Daoy (cell line): ENCODE measurements at places on chromosomes 1 and 21. TPM values are rescaled to one million over a fixed set of nuclear protein-coding genes. Genes with fewer than 3 reads are reported as not detected.

DNA sequence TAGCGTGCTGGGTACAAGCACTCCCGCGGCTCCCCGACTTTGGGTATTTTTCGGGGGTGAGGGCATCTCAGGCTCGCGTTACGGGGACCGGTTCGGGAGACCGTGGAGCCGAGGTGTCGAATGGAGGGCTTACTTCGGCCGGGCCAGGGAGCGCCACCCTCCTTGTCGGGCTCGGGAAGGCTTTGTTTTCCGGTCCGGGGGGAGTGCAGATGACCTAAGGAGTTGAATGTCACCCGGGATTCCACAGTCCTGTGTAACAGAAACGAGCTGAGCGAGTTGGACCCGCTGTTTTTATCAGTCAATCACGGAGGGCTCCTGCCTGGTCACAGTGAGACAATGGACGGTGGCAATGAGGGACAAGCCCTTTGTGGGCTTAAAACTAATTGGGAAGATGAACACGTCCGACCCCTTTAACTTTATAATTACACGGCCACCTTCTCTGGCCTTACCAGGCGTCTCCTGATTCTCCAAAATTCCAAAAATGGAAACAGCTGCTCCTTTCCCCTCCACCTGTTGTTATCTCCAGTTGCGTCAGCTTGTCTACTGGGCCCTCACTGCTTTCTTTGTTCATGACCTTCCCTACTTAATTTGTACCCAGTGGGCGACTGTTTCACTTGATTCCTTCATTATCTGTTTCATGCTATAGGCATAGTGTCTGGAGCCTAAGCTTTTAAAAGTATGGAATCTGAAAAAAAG lies 929 bp upstream of the TRIM45 start:
- DNase-seq = no peak

Gene CCDC181
- total RNA-seq = 8.5 and 10.1 TPM in 2 replicates

Gene HPDL
- not detected in 2 replicates for total RNA-seq

- DNase-seq = peak; percentile 38
Measured at GRCh38 chr21:45405819-45406762, 1.1 kb downstream of the COL18A1 start.

GRCh38 chr1:9413877-9414213 lies 121.2 kb downstream of the SPSB1 start:
- no peak for DNase-seq

Gene TMIGD3
- not detected in 2 replicates for total RNA-seq

- no peak for DNase-seq
Measured at GRCh38 chr1:188769936-188770335, 1707.7 kb downstream of the BRINP3 start.

Gene CNTN2
- total RNA-seq = not detected in 2 replicates

Gene SLC9C2
- not detected in 2 replicates for total RNA-seq

GRCh38 chr21:19853709-19854575 lies 1144.3 kb upstream of the NCAM2 start:
- DNase-seq = peak; percentile 54

- DNase-seq = no peak
Measured at GRCh38 chr1:118008011-118008410, 78.5 kb downstream of the WDR3 start.

- DNase-seq = no peak
Measured at GRCh38 chr1:152143150-152143887, 15.7 kb downstream of the RPTN start.

- DNase-seq = no peak
Measured at GRCh38 chr1:185495007-185495406, 178.0 kb upstream of the IVNS1ABP start.

GRCh38 chr1:46043458-46044017 lies 88.9 kb downstream of the PIK3R3 start:
- DNase-seq = no peak

DNA sequence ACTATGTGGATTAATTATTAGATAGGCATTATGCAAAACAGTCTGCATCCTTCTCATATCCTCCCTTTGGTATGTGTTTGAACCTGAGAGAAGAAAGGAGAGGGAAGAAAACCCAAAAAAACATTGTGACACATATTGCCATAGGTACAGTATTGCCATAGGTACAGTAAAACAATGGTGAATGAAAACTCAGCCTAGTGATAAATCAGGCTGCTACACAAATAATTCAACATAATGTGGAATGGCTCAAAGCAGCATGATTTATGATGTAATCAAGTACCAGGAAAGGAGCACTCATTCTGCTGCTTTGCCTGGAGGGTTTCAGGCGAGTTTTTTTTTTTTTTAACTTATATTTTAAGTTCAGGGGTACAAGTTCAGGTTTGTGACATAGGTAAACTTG lies 213.9 kb upstream of the LYPLAL1 start:
- no peak for DNase-seq

DNA sequence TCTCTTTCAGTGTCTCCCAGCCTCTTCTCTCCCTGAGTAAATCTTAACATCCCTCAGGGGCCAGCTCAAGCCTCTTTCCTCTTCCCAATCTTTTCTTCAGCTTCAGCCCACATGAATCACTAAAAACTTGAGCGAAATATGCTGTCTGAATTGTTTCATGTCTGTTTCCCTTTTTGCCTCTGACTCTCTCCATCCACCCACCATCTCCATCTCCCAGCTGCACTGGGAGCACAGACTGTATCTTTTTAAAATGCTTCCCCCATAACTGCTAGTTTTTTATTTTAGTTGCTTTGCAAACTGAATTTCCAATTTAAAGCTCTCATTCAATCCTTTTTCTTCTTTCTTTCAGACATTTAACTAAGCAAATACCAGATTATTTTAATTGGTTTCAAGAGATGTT lies 3.0 kb upstream of the AHCTF1 start:
- DNase-seq = no peak

Gene C1QA
- total RNA-seq = not detected in 2 replicates

Gene SFN
- total RNA-seq = 0.80 and 1.8 TPM in 2 replicates

- no peak for DNase-seq
Measured at GRCh38 chr21:18743531-18743930, 339.9 kb upstream of the TMPRSS15 start.

GRCh38 chr21:15219894-15220293 lies 155.1 kb upstream of the NRIP1 start:
- DNase-seq = no peak

GRCh38 chr21:38838598-38839327 lies 33.0 kb downstream of the ETS2 start:
- no peak for DNase-seq
